ENCODE measurements at places on chromosomes 7 and 10. TPM values are rescaled to one million over a fixed set of nuclear protein-coding genes. Genes with fewer than 3 reads are reported as not detected.

Gene CELF2
- 193 TPM for total RNA-seq

Gene FAM221A
- total RNA-seq: 16.4 TPM

Gene CADPS2
- total RNA-seq: 20.9 TPM

DNA sequence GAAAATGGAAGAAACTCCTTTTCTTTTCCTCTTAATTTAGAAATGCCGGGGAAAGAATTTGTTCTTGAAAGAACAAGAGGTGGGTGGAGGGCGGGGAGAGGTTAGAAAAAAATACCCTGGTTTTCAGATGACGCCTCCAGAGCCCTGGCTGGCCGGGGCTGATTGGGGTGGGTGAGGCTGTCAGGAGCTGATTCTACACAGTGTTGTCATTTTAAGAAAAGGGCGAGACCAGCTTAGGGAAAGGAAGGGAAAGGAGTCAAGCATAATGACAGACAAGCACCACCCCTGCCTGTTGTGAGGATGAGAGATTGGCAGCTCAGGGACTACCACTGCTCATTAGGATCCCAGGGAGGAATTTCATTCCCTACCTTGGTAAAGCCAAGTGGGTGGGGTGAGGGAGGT is 9.9 kb upstream of the FAM180A start:
- DNase-seq: no peak

DNA sequence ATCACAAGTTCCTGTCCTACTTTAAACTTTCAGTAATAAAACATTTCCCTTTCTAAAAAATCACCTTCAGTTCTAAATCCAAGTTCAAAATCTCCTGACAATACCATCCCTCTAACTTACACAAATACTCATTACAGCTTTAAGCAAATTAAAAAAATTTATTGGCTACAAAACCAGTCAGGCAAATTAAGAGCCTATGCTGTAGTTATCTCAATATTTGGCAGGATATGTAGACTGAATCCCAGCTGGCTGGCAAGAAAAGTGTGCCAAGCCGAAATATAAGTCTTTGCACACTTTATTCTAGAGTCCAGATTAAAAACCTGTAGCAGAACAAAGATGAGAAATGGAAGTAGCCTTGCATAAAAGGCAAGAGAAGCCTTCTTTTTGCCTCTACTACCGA is 9.5 kb downstream of the WAPL start:
- DNase-seq: no peak

- DNase-seq: no peak
Measured at GRCh38 chr10:26579256-26580063, 118.0 kb upstream of the PDSS1 start.

DNA sequence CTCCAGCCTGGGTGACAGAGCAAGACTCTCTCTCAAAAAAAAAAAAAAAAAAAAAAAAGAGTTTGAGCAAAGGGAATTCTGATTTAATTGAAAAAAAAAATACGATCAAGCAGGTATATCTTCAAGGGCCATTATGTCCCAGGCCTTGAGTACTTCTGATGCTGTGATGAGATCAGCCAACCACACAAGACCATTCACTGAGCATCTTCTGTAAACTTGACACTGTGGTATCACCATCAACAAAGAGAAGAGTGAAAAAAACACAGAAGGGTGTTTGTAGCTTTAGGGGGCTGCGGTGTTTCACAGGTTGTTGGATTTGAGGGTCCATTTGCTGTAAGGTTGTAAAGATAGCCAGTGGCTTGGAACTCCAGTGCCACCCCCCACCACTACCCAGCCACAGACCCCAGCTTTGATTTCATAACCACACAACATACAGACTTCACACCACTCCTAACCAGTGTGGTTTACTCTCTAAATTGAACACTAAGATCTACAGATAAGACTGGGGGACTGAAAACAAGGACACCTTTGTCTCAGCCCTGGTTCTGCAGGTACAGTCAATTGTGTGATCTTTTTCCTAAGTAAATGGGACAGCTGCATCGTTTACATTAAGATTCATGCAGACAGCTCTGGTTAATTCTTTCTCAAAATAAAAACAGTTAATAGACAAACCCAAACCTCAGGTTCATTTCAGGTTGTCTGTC is 66.4 kb downstream of the CDC123 start:
- no peak for DNase-seq

DNA sequence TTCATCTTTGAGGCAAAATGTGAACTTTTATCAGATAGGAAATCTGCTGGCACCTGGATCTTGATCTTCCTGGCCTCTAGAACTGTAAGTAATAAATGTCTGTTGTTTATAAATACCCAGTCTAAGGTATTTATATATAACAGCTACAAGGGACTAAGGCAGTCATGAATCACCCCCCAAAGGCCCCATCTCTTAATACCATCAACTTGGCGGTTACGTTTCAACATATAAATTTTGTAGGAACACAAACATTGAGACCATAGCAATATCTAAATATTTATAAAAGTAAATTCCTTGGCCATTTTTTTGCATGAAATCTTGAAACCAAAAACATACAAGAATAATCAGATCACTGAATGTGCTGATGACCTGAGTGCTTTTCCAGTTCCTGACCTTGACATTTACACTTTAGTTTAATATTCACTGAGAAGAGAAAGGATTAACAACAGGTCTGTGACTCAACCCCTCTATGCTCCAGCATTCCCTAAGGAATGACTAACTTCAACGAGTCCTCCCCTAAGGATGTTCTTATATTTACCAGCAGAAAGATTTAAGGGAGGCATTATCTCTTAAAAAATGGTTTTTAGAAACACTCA is 1438.5 kb upstream of the CELF2 start:
- no peak for DNase-seq

- DNase-seq: no peak
Measured at GRCh38 chr10:61163403-61163802, 219.4 kb upstream of the RHOBTB1 start.

DNA sequence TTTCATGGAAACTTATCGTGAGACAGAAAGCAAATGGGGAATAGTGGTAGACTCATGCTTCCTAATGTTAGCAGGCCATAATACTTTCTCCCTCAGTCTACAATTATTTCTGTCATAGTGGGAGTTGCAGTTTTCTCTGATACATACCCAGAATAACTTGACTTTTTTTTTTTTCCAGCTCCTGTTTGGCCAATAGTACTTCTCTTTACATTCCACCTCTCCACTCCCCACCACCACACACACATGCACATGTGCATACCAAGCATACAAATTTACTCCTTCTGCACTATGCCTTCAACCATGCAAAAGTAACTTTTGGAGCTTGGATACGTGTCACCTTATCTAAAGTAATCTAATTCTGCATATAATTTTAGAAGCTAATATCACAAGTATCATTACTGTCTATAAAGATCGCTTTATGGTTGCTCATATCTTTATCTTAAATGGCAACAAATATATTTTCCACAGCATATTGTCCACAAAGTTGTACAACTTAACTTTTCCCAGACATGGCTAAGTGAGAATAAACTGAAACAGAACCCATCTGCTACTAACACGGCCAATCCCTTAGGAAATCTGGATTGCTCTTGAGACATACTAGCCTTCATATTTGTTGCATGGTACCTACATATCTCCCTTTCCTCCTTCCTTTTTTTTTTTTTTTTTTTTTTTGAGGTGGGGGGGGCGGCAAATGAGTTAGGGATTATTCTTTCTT is 49.0 kb downstream of the TES start:
- no peak for DNase-seq

DNA sequence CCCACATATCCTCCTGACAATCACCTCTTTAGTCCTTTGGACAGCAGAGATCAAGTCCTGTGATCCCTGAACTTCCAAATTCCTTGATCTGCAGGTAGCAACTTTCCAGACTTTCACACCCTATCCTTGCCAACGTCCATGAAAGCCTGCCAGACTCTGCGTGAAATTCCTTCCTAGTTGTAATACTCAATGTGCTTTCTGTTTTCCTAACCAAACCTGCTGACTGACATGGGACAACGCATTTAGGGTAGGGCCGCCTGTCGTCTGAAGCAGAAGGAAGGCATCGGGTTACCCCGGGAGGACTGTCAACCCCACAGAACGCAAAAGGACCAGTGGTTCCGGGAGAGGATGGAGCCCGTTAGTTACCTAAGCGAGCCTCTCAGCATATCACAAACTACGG is 23.9 kb downstream of the ITGA8 start:
- DNase-seq: no peak

Measured in occipital lobe (tissue), 3 donors.